GM12892 (cell line): ENCODE measurements at places on chromosomes 2 and 18.

GRCh38 chr18:63831080-63831788, 56.0 kb downstream of the SERPINB7 start:
- DNase-seq = peak; percentile 15

DNA sequence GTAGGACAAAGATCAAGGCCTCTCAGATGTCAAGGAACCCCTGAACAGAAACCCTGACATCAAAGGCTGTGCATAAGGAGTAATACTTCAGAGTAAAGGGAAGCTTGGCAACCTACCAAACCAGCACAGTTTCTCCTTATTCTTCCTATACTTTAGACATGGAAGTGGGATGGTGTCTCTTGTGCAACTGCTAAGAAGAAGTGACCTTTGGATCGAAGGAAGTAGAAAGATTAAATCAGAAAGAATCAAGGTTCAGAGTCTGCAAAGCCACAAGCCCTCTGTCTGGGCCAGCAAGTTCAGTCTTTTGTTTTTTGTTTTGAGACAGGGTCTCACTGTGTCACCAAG, 66.2 kb upstream of the SLC39A10 start:
- no peak for DNase-seq

DNA sequence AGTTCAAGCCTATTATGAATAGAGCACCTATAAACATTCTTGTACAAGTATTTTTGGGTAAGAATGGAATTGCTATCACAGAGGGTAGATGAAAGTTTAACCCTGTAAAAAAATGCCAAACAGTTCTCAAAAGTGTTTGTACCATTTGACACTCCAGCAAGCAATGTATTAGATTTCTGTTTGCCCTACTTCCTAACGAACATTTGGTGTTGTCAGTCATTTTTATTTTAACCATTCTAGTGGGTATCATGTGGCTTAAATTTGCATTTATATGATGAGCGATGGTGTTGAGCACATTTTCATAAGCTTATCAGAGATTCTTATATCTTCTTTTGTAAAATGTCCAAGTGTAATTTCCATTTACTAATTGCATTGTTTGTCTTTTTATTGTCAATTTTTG, 608.2 kb upstream of the ACVR2A start:
- no peak for DNase-seq

GRCh38 chr2:106147159-106147558, 46.9 kb downstream of the UXS1 start:
- no peak for DNase-seq

GRCh38 chr18:8791171-8791651, 85.9 kb downstream of the MTCL1 start:
- no peak for DNase-seq

GRCh38 chr2:481388-481787, 193.5 kb upstream of the ALKAL2 start:
- DNase-seq = no peak
